ENCODE measurements at places on chromosomes 6 and 20.

- no peak for DNase-seq
Measured at GRCh38 chr20:47795214-47795907, 10.1 kb upstream of the SULF2 start.

DNA sequence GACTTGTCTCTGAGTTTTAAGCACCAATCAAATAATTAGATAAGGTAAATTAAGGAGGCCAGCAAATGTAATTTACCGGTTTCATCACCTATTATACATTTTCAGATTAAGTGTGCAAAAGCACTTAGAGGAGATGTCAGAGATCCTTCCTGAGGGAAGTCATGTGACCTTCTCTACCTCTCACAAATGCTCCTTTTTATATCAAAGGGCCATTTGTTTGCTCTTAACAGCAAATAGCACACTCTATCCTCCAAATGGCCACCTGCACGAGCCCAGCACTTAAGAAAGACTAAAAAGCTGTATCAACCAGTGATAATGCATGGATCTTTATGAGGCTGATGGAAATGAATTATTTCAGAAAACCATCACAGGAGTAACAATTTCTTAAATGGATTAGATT, 149.4 kb downstream of the ELOVL4 start:
- no peak for DNase-seq

GRCh38 chr20:63527184-63527583, 6.6 kb downstream of the PPDPF start:
- no peak for DNase-seq

DNA sequence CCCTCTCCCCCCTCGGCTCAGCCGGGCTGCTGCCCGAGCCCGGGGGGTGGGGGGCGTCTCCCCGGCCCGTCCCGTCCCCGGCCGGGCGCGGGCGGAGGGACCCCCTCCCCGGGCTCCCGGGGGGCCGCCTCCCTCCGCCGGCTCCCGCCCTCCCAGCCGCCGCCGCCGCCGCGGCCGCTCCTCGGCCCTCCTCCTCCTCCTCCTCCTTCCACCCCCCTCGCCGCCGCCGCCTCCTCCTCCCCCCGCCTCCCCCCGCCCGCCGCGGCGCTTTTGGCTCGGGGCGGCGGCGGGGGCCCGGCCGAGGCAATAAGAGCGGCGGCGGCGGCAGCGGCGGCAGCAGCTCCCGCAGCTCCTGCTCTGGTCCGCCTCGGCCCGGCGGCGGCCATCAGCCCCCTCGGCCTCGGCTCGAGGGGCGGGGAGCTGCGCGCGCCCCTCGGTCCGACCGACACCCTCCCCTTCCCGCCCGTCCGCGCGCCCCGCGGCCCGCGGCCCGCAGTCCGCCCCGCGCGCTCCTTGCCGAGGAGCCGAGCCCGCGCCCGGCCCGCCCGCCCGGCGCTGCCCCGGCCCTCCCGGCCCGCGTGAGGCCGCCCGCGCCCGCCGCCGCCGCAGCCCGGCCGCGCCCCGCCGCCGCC, 38.7 kb downstream of the GNAS start:
- DNase-seq: peak; percentile 65

GRCh38 chr6:20092071-20092566, 120.2 kb downstream of the MBOAT1 start:
- DNase-seq: no peak

DNA sequence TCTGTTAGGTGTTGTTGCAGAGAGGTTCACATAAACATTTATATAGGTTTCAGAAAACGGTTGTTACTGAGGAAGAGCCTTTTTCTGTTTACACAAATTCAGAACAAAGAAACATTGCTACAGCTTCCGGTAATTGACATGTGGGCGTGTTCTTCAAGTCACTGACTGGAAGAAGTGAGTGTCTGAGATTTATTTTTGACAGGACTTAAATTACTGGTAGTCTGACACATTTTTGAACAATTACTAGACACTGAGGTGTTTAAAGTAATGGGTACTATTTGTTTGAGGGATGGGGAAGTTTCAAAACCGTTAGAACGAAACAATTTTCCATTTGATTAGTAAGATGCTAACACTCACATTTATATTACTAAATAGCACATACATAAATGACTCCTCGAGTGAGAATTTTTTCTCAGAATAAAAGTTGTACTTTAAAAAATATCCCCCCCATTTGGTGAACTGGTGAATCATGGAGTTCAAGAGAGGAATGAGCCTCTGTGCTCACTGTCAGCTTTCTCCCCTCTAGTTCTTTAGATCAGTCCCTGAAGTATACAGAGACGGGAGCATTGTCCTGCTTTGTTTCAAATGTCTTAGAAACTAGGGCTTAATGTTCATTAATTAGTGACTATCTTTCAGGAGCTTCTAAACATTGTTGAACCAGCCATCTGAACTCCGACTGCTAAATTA, 98.7 kb downstream of the TSHZ2 start:
- no peak for DNase-seq

- peak; percentile 39 for DNase-seq
Measured at GRCh38 chr6:35139924-35140638, 1.1 kb downstream of the TCP11 start.

- DNase-seq: no peak
Measured at GRCh38 chr20:54763366-54763765, 288.0 kb downstream of the DOK5 start.

DNA sequence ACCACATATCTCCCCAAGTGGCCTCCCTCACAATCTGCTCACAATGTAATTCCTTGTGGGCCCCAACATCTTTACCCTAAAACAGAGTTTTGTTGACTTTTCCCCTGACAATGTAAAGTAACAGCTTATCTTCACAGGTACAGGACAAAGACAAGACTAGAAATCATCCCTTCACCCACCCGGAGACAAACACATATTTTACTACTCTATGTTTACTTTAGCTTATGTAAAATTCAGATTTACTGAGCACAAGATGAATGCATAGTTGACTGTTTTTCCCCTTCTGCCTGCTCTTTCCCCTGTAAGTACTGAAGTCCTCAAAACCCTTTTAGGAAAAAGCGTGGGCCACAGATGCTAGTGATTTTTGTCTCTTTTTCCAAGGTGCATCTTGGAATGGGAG, 61.0 kb downstream of the RPP21 start:
- no peak for DNase-seq

DNA sequence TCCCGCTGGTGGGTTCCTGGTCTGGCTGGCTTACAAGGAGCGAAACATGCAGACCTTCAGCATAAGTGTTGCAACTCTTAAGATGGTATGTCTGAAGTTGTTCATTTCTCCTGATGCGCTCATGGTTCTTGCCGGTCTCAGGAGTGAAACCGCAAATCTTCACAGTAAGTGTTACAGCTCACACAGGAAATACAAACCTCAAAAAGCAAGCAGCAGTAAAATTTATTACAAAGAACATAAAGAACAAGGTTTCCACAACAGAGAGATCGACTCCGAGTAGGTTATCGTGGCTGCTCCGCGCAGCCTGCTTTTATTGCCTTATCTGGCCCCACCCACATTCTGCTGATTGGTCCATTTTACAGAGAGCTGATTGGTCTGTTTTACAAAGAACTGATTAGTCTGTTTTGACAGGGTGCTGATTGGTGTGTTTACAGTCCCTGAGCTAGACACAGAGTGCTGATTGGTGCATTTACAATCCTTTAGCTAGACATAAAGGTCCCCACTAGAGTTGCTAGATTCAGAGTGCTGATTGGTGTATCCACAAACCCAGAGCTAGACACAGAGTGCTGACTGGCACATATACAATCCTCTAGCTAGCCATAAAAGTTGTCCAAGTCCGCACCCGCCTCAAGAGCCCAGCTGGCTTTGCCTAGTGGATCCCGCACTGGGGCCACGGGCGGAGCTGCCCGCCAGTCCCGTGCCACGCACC, 39.2 kb downstream of the TRIM27 start:
- peak; percentile 88 for DNase-seq

DNA sequence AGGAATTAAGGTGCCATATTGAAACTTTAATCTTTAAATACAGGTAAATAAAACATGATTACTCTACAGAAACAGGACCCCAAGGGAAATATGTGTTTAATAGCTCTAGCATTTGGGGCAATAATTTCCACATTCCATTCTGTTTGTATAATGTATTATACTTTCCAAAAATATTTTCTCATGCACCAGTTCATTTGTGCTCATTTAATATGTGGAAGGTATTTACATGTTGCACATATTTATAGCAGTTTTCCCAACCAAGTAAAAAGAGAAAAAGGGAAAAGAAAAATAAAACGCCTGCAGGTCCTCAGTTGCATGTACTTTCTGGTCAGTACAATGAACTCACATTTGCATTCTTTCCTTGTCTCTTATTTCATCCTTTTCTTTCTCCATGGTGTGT, 129.5 kb upstream of the SULF2 start:
- DNase-seq: no peak

- no peak for DNase-seq
Measured at GRCh38 chr20:23627501-23627900, 10.3 kb downstream of the CST3 start.

- no peak for DNase-seq
Measured at GRCh38 chr6:170006900-170007467, 255.6 kb downstream of the ERMARD start.

- no peak for DNase-seq
Measured at GRCh38 chr20:62725596-62726268, 17.1 kb downstream of the NTSR1 start.

DNA sequence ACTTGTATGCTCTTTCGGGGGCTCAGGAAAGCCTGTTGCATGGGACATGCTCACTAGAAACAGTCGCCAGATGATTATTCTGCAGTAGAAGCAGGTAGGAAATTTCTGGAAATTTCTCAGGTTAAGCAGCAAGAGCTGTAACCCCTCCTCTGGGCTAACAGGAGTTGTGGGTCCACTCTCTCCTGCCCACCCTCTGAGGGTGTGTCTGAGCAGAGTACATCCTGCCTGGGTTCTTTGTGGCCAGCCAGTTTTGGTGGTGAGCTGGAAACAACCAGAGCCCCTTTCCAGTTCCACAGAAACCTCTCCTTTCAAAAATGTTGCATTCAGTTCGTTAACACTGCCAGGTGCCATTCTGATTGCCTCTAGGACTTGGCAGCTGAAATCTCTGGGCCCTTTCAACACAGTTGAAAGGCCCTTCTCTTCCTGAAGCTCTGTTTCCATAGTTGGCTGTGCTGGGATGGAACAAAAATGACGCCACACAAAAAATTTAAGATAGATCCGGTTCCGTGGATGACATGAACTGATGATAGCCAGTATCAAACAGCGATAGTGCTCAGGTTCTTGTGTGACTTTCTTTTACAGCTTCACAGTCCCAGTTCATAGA, 38.5 kb downstream of the PLCG1 start:
- DNase-seq: no peak

DNA sequence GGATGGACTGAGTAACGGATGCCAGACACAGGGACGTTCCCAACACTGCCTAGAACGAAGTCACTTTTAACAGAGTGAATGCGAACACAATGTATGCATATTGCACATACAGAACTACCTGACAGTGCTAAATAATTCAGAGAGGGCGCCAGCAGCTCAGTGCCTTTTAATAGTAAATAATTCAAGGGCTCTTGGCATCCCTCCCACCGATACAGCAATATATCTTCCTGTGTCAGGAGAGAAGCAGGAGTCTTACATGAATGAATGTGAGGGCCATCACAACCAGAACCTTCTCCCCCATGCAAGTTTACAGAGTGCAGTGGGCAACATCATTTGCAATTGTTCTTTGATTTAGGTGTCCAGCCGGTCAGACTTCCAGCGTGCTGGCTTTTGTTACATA, 88.4 kb upstream of the KCNG1 start:
- no peak for DNase-seq

- no peak for DNase-seq
Measured at GRCh38 chr6:157143890-157144798, 179.2 kb downstream of the TMEM242 start.

- no peak for DNase-seq
Measured at GRCh38 chr20:51388227-51388626, 154.3 kb downstream of the NFATC2 start.

- no peak for DNase-seq
Measured at GRCh38 chr20:6740096-6740495, 27.4 kb upstream of the BMP2 start.

GRCh38 chr6:11067348-11067747, 23.2 kb upstream of the ELOVL2 start:
- no peak for DNase-seq

DNA sequence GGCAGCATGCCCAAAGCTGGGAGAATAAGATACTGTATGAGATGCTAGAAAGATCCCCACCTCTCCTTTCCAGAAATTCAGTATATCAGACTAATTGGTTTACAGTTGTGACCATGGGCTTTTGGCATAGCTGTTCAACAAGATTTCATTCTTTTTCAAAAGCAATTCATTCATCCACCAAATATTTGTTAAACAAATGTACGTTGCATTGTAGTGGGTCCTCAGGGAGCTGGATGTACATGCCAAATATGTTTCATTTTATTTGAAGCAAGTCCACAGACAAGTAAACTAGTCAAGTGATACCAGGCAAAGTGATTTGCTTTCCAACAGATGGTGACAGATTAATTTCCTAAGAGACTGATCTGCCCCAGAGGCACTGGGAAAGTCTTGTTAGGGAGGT, 85.8 kb upstream of the ESR1 start:
- DNase-seq: no peak
